ENCODE measurements at places on chromosomes 1 and 21.

DNA sequence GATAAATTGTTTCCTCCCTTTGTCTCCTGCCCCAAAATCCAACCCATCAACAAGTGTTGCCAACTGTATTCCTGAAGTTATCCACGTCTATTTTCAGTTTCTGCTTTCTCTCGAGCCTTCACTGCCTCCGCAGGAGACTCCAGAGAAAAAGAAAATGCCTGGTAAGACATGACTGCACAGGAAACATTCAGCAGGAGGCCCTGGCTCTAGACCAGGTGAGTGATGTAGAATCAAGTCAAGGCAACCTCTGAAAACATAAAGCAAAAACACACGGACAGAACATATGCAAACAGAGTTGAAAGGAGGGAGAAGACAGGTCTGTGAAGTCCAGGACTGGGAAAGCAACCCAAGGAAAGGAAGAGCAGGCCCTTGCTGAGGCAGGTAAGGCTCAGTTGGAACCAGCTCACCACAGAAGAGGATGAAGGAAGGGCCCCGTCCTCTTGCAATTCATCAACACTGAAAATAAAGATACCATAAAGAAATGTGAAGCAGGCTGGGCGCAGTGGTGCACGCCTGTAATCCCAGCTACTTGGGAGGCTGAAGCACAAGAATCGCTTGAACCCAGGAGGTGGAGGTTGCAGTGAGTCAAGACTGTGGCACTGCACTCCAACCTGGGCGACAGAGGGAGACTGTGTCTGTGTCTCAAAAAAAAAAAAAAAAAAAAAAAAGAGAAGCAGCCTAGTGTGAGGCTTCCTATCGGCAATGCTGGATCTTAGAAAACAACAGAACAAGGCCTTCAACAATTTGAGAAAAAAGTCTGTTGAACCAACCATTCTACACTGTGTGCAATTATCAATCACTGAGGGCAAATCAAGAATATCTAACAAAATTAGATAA lies 8.8 kb downstream of the NOL9 start:
- DNase-seq = no peak

GRCh38 chr1:172219966-172220365 lies 200.5 kb upstream of the C1orf105 start:
- DNase-seq = peak; percentile 3

GRCh38 chr21:46211376-46211775 lies 17.2 kb downstream of the LSS start:
- DNase-seq = no peak

DNA sequence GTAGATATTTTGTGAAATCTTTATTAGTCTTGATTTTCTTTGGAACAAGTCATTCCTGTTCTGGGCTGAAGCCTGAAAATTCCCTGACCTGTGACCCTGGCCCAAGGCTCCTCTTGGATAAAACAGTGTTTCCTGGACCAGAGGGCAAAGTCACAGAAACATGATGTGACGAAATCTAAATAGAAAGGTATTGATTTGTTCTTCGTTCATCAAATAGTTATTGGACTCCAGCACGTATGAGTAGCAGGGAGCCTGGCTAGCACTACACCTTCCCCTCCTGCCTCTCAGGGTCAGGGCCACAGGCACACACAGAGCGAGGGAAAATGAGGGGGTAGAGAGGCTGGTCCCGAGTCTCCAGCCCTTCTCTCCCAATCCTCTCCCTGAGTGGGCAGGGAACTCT lies 1.7 kb upstream of the CLDN14 start:
- DNase-seq = no peak

- no peak for DNase-seq
Measured at GRCh38 chr1:211348547-211348946, 21.9 kb downstream of the TRAF5 start.

GRCh38 chr1:219072329-219072728 lies 101.3 kb upstream of the LYPLAL1 start:
- no peak for DNase-seq

DNA sequence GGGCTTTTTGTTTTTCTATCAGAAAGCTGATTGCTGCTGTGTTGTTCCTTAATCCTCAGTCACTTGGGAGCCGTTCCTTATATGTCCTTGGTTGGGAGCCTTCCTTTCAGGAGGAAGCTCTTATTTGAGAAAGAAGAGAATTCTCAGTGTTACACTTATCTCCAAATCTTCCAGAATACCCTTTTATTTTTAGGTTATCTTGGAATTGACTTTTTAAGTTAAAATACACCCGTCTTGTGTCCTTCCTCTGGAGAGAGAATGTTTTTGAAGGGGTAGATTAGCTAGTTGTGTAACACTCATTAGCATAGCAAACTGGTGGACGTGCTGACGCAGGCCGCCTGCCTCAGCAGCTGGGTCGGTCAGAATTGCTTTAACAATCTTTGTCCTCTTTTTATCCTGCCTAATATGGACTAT lies 42.1 kb downstream of the LRRC8B start:
- DNase-seq = no peak

DNA sequence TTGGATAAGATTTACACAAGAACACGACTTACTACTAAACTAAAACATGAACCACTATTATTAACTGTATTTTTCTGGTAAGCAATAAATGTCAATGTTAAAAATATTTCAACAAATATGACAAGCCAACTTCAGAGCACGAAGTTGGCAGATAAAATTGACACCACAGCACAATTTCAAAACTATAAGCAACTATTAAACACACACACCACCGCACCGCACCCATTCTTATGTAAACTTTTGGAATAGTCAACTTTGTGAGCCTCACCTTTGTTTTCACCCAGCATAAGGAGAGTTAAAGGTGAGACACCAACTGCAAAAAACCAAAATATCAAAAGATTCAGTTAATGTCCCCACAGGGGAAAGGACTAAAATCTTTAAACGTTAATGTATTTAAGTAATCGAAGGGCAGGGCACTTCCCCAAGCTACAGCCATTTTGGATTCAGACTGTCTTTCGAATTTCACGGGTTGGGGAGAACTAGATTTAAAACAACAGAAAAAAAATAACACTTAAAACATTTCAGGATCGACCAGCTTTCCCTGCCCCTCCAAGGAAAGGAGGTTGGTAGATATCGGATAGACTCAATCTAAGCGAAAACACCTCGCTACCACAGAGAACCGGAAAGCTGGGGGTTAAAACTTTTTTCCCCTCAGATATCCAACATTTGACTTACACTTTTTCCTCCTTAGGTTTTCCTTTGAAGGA lies 872 bp downstream of the GPBP1L1 start:
- DNase-seq = no peak

DNA sequence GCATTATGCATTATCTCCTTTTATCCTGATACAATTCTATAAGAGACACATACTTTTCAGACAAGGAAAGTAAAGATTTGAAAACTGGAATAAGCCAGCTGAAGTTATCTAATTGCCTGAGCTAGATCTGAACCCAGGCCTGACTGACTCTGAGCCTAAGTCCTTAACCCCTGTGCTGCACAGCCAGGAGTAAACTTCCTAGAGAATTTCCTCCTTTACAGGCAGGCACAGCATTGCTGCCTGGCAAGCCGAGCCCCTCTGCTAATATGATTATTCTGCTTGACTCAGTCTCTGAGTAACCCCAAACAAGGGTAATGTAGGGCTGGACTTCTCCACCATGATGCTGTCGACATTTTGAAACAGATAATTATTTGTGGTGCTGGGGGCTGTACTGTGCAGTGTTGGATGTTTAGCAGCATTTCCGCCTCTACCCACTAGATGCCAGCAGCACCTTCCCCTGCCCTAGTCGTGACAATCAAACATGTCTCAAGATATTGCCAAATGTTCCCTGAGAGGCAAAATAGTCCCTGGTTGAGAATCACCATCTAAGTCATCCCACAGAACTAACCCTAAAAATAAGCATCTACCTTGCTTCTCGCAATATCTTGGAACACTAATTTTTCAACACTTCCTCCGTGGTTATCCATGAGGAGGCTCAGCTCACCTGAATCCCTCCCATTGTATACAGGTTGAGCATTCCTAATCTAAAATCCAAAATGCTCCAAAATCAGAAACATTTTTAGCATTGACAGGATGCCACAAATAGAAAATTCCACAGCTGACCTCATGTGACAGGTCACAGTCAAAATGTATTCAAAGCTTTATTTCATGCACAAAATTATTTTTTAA lies 18.5 kb downstream of the CAMK1G start:
- DNase-seq = no peak

DNA sequence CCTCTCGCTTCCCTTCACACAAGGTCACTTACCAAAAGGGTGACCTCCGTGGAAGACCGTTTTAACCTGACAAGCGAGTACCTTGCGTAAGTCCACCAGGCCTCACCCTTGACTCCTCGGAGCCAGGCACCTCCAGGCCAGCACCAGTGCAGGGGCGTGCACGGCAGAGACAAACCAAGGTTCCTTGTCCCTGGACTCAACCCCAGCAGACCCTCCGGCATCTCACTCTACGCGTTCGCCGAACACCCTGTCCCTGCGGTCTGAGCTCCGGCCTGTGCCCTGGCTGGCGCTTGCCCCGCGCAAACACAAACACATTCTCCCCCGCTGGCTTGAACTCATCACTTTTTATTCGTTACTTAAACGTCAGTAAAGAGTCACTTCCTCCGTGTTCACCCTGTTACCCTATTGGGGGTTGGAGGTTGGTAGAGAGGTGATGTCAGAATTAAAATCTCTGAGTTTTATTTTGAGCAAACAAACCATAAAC lies 4.5 kb downstream of the TBX15 start:
- DNase-seq = no peak

GRCh38 chr1:170698301-170699275 lies 34.7 kb downstream of the PRRX1 start:
- DNase-seq = no peak

DNA sequence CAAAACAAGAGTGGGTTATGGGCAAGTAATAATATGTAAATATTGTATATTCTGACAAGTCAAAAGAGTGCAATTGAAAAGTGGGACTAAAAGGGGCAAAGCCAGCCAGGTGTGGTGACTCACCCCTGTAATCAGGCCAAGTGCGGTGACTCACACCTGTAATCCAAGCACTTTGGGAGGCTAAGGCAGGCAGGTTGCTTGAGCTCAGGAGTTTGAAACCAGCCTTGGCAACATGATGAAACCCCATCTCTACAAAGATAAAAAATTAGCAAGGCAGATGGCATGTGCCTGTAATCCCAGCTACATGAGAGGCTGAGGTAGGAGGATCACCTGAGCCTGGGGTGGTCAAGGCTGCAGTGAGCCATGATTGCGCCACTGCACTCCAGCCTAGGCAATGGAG lies 304.0 kb downstream of the HHIPL2 start:
- DNase-seq = no peak

DNA sequence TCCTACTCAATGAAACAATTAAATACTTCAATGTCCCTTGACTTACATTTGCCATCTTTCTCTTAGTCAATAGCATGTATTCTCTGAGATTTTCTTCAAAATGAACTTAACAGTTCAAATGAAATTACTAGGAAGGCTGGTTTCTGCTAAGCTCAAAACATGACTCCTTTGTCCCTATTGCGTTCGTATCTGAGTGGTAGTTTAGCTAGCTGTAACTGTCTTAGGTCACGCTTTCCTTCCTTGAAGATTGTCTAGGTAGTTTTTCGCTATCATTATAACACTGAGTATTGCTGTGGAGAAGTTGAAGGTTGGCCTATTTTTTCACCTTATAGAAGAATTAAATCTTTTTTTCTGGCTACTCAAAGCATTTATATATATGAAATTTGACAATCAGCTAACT lies 1535.2 kb downstream of the PLA2G4A start:
- DNase-seq = no peak

DNA sequence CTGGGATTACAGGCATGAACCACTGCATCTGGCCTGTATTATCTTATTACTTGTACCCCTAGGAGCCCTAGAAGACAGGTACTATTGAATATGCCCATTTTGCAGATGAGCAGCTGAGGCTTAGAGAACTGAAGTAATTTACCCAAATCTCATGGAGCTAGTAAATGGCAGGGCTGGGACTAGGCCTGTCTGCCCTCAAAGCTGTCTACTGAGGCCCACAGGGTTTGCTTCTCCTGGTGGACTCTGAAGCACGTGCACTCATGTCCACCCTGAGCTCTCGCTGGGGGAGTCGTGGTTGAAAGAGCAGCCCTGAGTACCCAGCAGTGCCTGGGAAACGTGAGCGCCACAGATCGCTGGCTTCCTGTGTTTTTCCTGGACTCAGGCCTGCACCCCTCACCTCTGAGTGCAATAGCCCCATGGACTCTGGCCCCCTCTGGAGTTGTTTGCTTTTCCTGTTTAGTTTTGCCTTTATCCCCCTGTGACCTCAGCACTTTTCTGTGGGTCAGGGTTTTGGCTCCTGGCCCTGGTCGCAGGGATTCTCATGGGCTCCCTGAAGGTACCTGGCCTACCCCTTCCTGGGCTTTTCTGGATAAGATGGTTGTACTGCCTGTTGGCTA lies 52.4 kb downstream of the ARHGEF10L start:
- no peak for DNase-seq

DNA sequence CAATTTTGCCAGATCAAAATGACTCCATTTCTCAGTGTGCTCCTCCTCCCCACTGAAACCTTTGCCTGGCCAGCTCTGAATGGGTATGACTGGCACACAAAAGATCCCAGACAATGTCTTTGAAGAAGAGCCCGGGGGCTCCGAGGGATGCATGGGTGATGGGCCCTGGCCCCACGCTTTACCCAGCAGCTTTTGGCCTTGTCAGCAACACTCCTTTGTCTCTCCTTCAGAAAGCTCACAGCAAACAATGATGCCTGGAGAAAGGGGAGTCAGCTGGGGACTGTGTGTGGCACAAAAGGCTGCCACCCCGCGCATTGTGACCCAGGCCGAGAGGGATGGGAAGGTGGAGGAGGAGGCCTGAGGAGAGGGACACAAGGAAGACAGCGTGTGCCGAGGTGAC lies 45.9 kb downstream of the PLXNA2 start:
- no peak for DNase-seq

DNA sequence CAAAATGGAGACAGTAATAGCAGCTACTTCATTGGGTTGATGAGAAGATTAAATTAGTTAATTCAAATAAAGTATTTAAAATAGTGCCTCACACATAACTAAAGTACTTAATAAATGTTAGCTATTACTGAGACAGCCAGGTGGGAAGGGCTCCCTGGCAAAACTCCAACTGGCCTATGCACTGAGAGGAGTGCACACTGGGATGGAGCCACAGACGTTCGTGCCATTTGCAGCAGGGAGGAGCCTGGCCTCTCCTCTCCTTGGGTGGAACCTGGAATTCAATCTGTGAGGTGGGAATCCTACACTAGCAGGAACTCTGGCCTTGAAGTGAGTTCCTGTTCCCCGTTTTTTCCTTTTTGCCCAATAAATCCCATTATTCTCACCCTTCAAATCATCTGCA lies 28.1 kb downstream of the SLC5A9 start:
- DNase-seq = no peak

- DNase-seq = no peak
Measured at GRCh38 chr1:200684015-200684414, 14.3 kb upstream of the DDX59 start.
